ENCODE measurements at places on chromosomes 16 and 17. TPM values are rescaled to one million over a fixed set of nuclear protein-coding genes. Genes with fewer than 3 reads are reported as not detected.
A peak's percentile ranks its signal among the peaks of the same experiment; 100 is the strongest.

The RAI1 gene
- total RNA-seq, result 31.1 TPM

GRCh38 chr16:51629576-51629975 is 478.5 kb upstream of the SALL1 start:
- H3K4me1 ChIP-seq, result no peaks in the 10 kb centered on the region
- H3K27me3 ChIP-seq, result no peaks in the 10 kb centered on the region
- no peak overlapping the region for H3K4me3 ChIP-seq
- DNase-seq, result no peak
- no peak overlapping the region for H3K27ac ChIP-seq

DNA sequence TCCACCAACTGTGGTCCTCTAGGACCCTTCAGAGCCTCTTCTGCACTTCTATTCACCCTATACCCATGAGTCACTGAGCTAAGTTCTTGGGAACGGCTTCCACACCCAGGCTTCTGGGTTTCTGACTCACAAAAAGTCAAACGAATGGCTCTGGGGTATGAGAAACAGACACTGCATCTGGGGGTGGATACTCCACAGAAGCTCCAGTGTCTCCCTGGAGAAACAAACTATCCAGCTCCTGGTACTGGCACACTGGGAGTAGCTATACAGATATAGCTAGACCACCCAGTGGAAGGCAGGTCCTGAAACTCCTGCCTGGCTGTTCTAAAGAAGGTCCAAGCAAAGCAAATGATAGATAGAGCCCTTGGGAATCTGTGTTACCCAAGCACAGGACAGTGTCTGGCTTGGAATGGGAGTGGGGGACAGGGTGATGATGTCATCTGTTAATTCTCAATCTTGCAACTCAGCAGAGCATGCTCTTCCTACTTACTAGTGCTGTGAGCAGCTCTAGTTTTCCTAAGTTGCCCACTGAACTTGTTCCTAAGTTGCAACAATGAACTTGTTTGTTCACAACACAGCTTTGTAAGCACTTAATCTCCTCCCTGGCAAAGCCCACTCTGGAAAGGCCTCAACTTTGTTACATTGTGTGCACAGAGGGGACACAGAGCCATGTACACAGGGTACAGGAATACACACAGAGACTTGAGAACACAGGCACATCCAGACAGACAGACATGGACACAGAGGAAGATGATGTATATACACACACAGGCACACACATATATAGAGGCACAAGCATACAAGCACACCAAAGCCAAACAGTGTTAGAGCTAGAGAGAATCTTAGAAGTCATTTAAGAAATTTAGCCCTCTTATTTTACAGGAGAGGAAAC is 6.7 kb downstream of the MMP28 start:
- DNase-seq, result no peak
- H3K27ac ChIP-seq, result no peak overlapping the region
- no peaks in the 10 kb centered on the region for H3K36me3 ChIP-seq

The OTOA gene
- total RNA-seq, result 0.10 TPM

The P2RX5 gene
- 143 TPM for total RNA-seq

GRCh38 chr17:8577868-8578267 is 52.7 kb downstream of the MYH10 start:
- no peak overlapping the region for H3K27ac ChIP-seq
- H3K27me3 ChIP-seq, result no peaks in the 10 kb centered on the region
- no peak overlapping the region for H3K4me3 ChIP-seq
- no peaks in the 10 kb centered on the region for H3K4me1 ChIP-seq
- H3K36me3 ChIP-seq, result no peaks in the 10 kb centered on the region

DNA sequence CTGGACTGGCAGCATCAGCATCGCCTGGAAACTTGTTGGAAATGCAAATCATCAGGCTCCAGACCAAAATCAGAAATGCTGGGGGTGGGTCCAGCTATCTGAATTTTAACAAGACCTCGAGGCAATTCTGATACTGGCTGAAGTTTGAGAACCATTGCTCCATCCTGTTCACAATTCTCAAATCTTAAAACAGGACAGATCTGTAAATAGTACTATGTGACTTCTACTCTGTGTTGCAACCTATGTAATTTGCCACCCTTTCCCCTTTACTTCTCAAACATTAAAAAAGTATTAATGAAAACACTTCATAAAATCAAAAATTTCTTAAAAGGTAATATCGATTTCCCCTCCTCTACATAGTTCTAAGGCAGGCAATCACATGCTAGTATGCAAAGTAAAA is 28.5 kb downstream of the CACNG1 start:
- no peak for DNase-seq
- no peaks in the 10 kb centered on the region for H3K27me3 ChIP-seq
- H3K4me3 ChIP-seq, result no peak overlapping the region
- H3K27ac ChIP-seq, result no peak overlapping the region
- H3K4me1 ChIP-seq, result no peaks in the 10 kb centered on the region

DNA sequence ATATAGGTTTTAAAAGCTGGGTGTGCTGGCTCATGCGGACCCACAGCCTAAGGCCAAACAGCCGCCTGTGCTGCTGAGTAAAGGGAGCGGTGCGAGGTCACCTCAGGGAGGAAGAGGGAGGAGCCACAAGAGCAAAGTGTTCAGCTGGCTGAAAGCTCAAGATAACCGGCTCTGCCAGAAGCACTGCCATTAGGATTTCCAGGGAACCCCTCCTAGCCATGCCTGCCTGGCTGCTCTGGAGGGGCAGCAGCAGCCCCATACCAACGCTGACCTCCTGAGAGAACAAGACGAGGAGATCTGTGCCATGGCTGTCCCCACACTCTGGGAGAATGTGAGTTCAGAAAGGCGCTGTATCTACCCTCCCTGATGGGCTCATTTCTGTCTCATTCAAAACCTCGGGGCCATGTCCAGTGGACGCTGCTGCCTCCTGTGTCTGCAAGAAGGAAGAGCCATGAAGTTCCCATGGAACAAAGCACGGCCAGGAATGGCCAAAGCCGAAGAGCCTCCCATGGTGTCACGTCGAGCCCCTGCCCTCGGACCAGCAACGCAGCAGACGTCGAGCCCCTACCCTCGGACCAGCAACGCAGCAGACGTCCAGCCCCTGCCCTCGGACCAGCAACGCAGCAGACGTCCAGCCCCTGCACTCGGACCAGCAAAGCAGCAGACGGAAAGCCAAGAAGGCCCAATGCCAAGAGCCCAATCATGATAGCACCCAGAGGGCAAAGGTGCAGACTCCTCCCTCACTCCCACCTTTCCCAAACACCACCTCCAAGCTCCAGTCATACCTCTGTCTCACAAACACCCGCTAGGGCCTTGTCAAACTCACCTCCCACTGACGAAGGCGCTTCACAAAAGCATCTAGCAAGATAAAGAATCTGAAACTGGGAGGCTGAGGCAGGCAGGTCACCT is 107.0 kb downstream of the ANKRD11 start:
- H3K27ac ChIP-seq, result peak overlapping the region; percentile 80
- H3K27me3 ChIP-seq, result no peaks in the 10 kb centered on the region
- H3K4me3 ChIP-seq, result peak overlapping the region; percentile 41
- DNase-seq, result no peak
- H3K36me3 ChIP-seq, result peaks cover 6% of the 10 kb centered on the region
- H3K4me1 ChIP-seq, result peaks cover 63% of the 10 kb centered on the region

The SOX8 gene
- 0.61 TPM for total RNA-seq

GRCh38 chr16:83220066-83220465 is 587.7 kb upstream of the HSBP1 start:
- no peak for DNase-seq
- no peaks in the 10 kb centered on the region for H3K4me1 ChIP-seq
- no peaks in the 10 kb centered on the region for H3K27me3 ChIP-seq
- H3K4me3 ChIP-seq, result no peak overlapping the region
- no peak overlapping the region for H3K27ac ChIP-seq

The CACNG1 gene
- not detected for total RNA-seq

The SOCS7 gene
- 32.3 TPM for total RNA-seq

- H3K4me3 ChIP-seq, result no peak overlapping the region
- peaks cover under 1% of the 10 kb centered on the region for H3K4me1 ChIP-seq
- no peak overlapping the region for H3K27ac ChIP-seq
- H3K27me3 ChIP-seq, result no peaks in the 10 kb centered on the region
- no peaks in the 10 kb centered on the region for H3K36me3 ChIP-seq
- no peak for DNase-seq
These were observed 109.4 kb downstream of the MRTFB start for GRCh38 chr16:14180481-14180944.

The TM4SF5 gene
- total RNA-seq, result not detected

The SAMD14 gene
- total RNA-seq, result 3.6 TPM

GRCh38 chr16:87877942-87878507 is 8.7 kb upstream of the SLC7A5 start:
- peaks cover 47% of the 10 kb centered on the region for H3K4me1 ChIP-seq
- H3K36me3 ChIP-seq, result no peaks in the 10 kb centered on the region
- no peak for DNase-seq
- peak overlapping the region; percentile 79 for H3K27ac ChIP-seq
- peaks cover 2% of the 10 kb centered on the region for H3K27me3 ChIP-seq

The LYZL6 gene
- total RNA-seq, result not detected

DNA sequence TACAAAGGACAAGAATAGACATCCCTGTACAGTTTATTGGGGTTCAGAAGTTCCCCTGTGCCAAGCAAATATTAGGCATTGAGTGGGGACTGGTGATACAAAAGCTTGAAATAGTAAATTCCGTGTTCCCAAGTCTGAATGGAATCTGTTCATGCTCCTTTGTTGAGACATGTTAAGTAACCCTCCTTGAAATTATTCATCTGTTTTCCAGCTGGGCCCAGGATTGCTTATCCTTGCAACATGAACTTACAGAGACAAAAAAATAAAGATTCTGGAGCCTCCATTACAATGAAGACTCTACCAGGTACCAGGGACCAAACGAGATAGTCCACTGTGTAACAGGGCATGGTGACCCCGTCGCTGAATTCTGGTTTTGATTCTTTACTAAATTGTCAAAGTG is 6.1 kb upstream of the CCL8 start:
- H3K27ac ChIP-seq, result no peak overlapping the region
- no peak overlapping the region for H3K4me3 ChIP-seq
- peaks cover 23% of the 10 kb centered on the region for H3K4me1 ChIP-seq
- peaks cover 41% of the 10 kb centered on the region for H3K27me3 ChIP-seq

DNA sequence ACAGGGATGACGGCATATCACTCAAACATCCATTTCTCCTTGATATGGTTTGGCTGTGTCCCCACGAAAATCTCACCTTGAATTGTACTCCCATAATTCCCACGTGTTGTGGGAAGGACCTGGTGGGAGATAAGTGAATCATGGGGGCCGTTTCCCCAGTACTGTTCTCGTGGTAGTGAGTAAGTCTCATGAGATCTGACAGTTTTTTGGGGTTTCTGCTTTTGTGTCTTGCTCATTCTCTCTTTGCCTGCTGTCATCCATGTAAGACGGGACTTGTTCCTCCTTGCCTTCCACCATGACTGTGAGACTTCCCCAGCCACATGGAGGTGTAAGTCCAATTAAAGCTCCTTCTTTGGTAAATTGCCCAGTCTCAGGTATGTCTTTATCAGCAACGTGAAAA is 30.3 kb downstream of the TRAP1 start:
- H3K4me1 ChIP-seq, result peaks cover 9% of the 10 kb centered on the region
- no peaks in the 10 kb centered on the region for H3K27me3 ChIP-seq
- no peak overlapping the region for H3K27ac ChIP-seq
- H3K4me3 ChIP-seq, result no peak overlapping the region
- H3K36me3 ChIP-seq, result peaks cover 27% of the 10 kb centered on the region

The PPM1E gene
- total RNA-seq, result 0.03 TPM

- H3K4me1 ChIP-seq, result no peaks in the 10 kb centered on the region
- H3K27me3 ChIP-seq, result peaks cover 2% of the 10 kb centered on the region
- DNase-seq, result no peak
- no peak overlapping the region for H3K27ac ChIP-seq
These were observed 192.8 kb downstream of the SHCBP1 start for GRCh38 chr16:46428108-46429061.

DNA sequence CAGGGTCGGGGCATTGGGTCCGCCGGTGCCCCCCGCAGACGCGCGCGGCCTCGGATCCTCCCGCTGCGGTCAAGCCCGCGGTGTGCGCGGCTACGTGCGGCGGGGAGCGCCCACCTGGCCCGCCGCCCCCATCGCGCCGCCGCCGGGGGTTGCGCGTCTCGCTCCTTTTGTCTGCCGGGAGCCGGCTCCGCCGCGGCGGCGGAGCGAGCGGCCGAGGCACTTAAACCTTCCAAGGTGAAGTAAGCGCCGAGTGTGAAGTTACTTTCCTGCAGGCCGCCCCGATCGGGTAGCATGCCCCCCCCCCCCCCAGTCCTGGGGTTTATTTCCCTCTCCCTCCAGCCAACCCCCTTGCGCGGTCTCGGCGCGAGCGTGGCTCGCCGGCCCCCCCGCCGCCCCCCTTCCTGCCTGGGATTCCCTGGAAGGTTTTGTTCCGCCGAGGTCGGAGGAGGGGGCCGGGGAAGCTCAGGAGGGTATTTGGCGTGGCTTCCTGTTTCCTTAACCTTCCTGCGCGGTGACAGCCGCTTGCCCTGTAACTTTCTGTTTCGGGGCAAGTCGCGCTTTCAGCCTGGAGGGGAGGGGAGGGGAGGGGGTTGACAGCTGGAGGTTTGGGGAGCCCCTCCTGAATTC is 56.6 kb upstream of the GSE1 start:
- H3K4me1 ChIP-seq, result peaks cover 37% of the 10 kb centered on the region
- DNase-seq, result peak; percentile 50
- H3K4me3 ChIP-seq, result peak overlapping the region; percentile 85
- peak overlapping the region; percentile 61 for H3K27ac ChIP-seq
- peaks cover 1% of the 10 kb centered on the region for H3K27me3 ChIP-seq

GRCh38 chr17:59178266-59178985 is 22.9 kb downstream of the PRR11 start:
- peaks cover 6% of the 10 kb centered on the region for H3K4me1 ChIP-seq
- no peak for DNase-seq
- no peaks in the 10 kb centered on the region for H3K27me3 ChIP-seq
- no peak overlapping the region for H3K27ac ChIP-seq
- H3K4me3 ChIP-seq, result no peak overlapping the region

DNA sequence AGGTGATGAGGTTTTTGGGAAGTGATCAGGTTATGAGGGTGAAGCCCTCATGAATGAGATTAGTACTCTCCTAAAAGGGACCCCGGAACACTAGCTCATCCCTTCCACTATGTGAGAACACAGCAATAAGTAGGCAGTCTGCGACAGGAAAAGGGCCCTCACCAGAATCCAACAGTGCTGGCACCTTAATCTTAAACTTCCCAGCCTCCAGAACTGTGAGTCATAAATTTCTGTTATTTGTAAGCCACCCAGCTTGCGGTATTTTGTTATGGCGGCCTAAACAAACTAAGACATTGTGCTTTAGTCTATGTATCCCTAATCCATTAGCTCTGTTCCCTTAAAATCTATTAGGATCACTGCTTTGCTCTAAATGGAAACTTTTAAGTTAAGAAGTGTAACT is 8.5 kb downstream of the SLFN12 start:
- no peaks in the 10 kb centered on the region for H3K27me3 ChIP-seq
- no peak overlapping the region for H3K27ac ChIP-seq
- no peak overlapping the region for H3K4me3 ChIP-seq
- peaks cover 28% of the 10 kb centered on the region for H3K4me1 ChIP-seq
- peaks cover 36% of the 10 kb centered on the region for H3K36me3 ChIP-seq

The TBC1D3K gene
- total RNA-seq, result not detected

- H3K27me3 ChIP-seq, result peaks cover 7% of the 10 kb centered on the region
- no peak overlapping the region for H3K4me3 ChIP-seq
- no peaks in the 10 kb centered on the region for H3K4me1 ChIP-seq
- no peak for DNase-seq
- no peak overlapping the region for H3K27ac ChIP-seq
- H3K36me3 ChIP-seq, result no peaks in the 10 kb centered on the region
These were observed 40.5 kb upstream of the HS3ST3A1 start for GRCh38 chr17:13642188-13642587.

GRCh38 chr16:89764711-89765201 is 43.4 kb downstream of the ZNF276 start:
- DNase-seq, result peak; percentile 6
- no peaks in the 10 kb centered on the region for H3K27me3 ChIP-seq
- peaks cover 46% of the 10 kb centered on the region for H3K36me3 ChIP-seq
- H3K4me1 ChIP-seq, result peaks cover 37% of the 10 kb centered on the region

The RASD1 gene
- total RNA-seq, result 12.9 TPM
